ENCODE measurements at places on chromosomes 5 and 9. TPM values are rescaled to one million over a fixed set of nuclear protein-coding genes. Genes with fewer than 3 reads are reported as not detected.

The SPRY4 gene
- 125 TPM for total RNA-seq

The CYSRT1 gene
- 0.14 TPM for total RNA-seq

The FST gene
- 70.2 TPM for total RNA-seq

The LECT2 gene
- not detected for total RNA-seq

The SLC4A9 gene
- total RNA-seq, result not detected

The MPDZ gene
- total RNA-seq, result 47.1 TPM

The PLCXD3 gene
- 0.14 TPM for total RNA-seq

The SPATA31E1 gene
- not detected for total RNA-seq

The GHR gene
- total RNA-seq, result 0.86 TPM

The PHYHD1 gene
- total RNA-seq, result 24.5 TPM

The TAF11L8 gene
- not detected for total RNA-seq
